AML-193 (cell line): ENCODE measurements at places on chromosomes 5 and 9.

- DNase-seq = no peak
These were observed 742.0 kb upstream of the RGMB start for GRCh38 chr5:98031496-98031895.

GRCh38 chr9:68619636-68620035, 79.0 kb upstream of the TMEM252 start:
- DNase-seq = no peak

DNA sequence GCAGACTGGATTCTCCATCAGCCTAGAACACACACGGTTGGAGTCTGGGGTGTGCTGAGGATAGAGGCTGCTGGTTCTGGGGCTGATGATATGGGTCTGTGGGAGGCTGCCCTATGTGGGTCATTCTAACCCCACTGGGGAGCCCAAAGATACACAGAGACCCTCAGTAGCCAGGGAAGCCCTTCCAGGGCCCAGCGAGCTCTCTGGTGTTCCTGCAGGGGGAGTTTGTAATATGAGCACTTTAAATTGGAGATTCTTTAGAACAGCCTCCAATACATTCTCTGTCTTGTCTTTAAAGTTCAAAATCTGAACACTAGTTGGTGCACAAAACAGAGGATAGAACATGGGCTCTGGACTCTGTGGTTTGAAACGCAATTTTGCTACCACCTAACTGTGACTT, 2.4 kb downstream of the ACTL7A start:
- DNase-seq = no peak

DNA sequence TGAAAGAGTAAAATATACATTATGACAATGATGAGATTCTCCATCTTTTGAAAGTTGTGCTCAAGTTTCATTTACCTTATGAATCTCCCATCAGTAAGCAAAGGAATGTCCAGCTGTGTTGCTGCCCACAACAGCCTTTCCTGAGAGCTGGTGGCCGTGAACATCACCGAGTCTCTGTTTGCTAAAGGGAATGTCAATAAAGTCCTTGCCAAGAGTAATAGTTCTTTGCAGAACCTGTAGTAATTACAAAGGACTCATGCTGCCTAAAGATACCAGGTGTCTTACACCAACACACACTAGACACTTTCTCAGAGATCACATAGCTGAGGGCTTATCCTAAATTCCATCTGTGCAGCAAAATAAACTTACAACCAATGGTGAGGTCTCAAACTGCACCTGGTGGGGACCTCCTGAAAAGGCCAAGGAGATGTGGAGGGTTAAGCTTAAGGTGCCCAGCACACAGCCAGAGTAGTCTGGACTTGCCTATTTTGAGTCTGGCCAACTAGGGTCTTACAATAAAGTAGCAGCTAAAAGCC, 111.1 kb upstream of the DAPK1 start:
- DNase-seq = no peak

DNA sequence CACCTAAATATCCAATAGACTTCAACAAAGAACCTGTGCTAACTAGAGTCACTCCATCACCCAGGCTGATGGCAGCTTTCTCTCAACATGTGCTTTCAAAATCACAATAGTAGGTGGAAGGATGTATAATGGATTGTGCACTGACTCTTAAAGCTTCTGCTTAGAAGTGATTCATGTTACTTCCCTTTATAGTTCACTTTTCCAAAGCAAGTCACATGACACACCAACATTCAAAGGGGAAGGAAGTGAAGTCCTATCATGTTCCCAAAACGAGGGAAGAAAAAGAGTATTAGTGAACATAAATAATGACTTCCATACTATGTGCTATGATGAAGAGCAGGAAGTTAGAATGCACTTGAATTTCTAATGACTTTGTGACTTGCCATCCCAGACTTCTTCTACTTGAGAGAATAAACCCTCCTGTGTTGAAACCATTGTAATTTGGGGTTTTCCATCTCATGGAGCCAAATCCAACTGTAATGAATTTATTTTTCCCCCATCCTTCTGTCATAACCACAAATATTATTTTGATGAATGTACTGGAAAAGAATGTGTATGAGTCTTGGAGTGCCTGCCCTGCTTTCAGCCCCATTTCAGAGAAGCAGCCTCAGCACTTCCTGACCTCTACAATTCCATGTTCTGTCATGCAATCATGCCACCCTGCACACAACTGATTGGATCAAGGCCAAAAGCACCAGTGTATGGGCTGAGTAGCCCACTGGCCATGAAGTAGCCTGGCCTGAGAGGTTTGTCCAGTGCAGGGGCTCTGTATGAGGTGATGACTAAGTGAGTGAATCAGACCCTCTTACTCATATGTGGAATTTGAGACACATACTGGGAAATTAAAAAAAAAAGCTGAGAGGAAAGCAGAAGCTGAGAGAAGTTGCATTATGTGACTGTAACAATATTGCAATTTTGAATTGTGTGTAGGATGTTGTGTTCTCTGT, 525.9 kb upstream of the CLINT1 start:
- no peak for DNase-seq

DNA sequence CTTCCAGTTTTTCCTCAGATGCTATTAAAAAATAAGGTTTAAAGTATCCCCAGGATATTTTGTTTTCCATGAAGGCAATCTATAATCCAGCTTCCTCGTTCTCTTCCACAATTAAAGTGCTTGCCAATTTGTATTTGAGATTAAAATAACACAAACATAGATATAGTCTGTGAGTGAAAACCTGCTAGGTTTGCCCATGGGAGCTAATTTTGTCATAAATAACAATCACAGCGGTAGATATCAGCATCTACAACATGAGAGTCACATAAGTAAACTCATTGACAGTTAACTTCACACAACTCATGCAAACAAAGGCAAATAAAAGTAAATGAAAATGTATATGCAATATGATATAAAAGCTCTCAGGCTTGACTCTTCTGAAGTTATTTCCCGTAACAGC, 29.2 kb upstream of the RASGRF2 start:
- no peak for DNase-seq

DNA sequence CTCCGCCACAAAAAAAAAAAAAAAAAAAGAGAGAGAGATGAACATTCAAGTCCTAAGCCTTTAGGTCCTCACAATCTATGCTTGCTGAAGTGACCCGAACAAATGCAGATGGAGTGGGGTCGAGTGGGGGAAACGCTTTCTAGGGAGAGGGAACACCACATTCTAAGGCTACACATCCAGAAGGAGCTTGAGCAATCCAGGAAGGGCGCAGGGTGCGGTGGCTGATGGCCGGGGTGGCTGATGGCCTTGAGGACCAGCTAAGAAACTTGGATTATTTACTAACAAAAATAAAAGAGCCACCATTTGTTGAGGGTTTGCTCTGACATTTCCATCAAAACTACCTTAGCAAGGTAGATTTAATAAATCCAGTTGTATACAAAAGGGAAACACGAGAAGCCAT, 764 bp upstream of the BNIP1 start:
- no peak for DNase-seq

- no peak for DNase-seq
These were observed 111.1 kb downstream of the KCTD16 start for GRCh38 chr5:144281784-144282183.

GRCh38 chr9:74946686-74947085, 6.0 kb downstream of the C9orf40 start:
- DNase-seq = no peak

DNA sequence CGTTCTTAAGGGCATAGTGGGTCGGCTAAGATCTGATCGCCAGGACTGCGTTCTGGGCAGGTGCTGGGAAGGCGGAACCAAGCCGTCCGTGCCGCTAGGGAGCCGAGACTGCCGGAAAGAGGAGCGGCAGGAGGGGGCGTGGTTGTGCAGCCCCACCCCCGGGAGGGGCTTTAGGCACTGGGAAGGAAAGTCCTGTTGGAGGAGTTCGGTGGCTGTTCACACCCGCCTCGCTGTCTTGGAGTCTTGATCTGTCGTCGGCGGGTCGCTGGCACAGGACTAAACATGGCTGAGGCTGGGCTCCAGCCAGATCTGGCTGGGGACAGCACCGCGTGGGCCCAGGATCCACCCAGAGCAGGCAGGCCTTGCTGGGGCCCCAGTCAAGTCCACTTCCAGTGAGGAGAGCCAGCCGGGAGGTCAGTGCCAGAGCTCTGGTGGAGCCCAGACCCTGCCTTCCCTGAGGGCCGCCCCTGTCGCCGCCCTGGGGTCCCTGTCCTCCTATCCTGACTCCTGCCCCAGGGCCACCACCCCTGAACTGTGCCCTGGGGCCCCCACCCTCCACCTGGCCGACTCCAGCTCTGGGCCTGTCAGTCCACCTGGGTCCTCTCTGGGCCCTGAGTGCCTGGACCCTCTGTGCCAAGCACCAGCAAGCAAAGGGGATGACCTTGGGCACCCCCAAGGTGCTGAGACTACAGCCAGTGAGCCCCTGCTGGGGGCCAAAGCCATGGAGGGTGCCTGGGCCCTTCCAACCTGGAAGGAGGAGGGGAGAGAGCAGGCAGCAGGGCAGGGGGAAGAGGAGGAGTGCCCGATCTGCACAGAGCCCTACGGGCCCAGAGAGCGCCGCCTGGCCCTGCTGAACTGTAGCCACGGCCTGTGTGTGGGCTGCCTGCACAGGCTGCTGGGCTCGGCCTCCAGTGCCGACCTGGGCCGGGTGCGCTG, 4.5 kb downstream of the RNF208 start:
- DNase-seq = no peak

- no peak for DNase-seq
These were observed 243.2 kb downstream of the FSTL4 start for GRCh38 chr5:133368916-133369783.

DNA sequence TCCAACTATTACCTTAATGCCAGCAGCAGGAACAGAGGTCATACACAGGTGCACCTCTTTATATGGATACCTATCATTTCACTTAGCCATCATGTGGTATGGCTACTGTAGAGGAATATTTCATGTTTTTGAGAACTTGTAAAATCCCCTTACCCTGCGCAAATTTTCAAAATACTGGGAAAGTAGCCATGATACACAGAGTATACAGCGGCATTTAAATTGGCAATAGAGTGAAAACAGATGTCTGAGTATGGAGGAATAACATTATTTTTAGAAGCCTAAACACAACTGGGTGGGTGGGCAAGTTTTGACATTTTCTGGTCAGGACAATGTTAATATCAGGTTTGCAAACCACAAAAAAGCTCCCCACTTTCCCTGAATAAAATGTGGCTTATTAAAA, 109.5 kb downstream of the SMIM23 start:
- no peak for DNase-seq

- DNase-seq = no peak
These were observed 102.6 kb downstream of the RGS3 start for GRCh38 chr9:113566016-113566711.

DNA sequence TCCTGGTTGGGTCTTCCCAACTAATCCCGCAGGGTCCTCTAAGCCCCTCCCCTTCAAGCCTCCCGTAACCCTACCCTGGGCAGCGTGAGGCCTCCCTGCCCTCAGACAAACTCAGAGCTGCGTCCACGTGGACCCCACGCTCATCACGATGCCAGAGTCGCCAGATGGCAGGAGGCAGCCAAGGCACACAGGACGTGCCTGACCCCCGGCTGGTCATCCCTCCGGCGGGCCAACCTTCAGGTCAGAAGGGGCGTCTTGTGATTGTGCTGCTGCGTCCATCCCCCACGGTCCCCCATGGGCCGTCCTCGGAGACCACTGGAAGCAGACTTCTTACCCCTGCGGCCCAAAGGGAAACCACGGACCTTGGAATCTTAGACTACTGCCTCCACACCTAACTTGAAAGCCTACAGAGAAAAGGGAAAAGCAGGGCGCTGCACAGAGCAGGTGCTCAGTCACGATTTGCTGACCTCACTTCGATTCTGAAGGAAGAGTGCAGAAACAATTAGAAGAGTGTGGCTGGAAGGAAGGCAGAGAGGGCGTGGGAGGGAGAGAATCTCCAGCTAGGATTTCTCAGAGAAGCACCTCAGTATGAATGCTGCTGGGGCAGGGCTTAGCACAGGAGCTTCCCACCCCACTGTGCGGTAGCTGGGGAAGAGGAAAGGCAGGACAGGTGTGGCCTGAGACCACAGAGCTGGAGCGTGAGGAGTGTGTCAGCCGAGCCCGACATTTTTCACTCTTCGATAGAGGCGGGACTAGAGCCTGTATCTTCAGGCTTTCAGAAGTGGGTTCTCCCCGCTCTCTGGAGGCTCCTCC, 174.8 kb downstream of the ERCC6L2 start:
- DNase-seq = no peak

DNA sequence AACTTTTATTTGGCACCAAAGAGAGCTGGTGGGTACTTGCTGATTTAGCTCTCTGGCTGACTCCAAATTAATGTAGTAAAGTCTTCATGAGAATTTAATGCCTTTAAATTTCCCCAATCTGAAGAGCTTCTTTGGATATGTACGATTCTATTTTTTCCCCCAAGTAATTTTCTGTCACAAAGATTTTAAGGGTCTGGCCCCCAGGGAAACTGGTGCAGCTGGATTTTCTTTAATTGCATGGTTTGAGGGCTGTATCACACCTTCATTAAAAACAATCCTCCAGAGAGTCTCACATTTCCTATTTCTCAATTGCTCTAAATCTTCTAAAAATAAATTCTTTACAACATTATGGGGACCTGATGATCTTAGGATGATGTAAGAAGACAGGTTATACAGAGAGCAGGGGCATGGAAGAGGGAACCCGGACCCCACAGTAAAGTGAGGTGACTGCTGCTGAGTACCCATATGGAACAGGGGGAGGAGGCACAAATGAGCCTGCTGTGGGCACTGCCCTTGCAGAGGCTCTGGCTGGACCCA, 158.9 kb downstream of the ENTREP1 start:
- DNase-seq = no peak

- DNase-seq = peak; percentile 17
These were observed 300.0 kb upstream of the VLDLR start for GRCh38 chr9:2321523-2322148.
